ENCODE measurements at places on chromosomes 1 and 21. TPM values are rescaled to one million over a fixed set of nuclear protein-coding genes. Genes with fewer than 3 reads are reported as not detected.

- H3K4me3 ChIP-seq: no peak overlapping the region
- H3K4me1 ChIP-seq: no peaks in the 10 kb centered on the region
- no peak for DNase-seq
- H3K27me3 ChIP-seq: peaks cover under 1% of the 10 kb centered on the region
These were observed 8.7 kb upstream of the RAB4A start for GRCh38 chr1:229262239-229262638.

DNA sequence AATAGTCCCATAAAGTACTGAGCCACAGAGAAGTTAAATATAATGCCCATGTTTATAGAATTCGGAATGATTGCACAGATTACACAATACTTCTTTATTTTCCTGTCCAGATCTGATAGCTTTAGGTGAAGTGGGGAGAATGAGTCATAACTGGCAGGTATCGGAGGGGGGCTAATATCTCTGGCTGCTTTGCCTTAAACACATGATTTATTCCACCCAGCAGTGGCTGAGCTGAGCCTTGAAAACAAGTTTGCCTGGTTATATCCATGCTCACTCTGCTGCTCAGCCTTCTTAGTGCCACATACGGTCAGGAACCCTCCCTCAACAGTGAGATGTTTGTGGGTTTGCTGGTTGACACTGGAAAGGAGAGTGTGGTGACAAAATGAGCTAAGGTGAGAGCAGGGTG, 119.7 kb upstream of the ZNF648 start:
- no peak for DNase-seq
- peaks cover 8% of the 10 kb centered on the region for H3K4me1 ChIP-seq
- no peak overlapping the region for H3K4me3 ChIP-seq
- peaks cover 4% of the 10 kb centered on the region for H3K27me3 ChIP-seq
- H3K27ac ChIP-seq: no peak overlapping the region

DNA sequence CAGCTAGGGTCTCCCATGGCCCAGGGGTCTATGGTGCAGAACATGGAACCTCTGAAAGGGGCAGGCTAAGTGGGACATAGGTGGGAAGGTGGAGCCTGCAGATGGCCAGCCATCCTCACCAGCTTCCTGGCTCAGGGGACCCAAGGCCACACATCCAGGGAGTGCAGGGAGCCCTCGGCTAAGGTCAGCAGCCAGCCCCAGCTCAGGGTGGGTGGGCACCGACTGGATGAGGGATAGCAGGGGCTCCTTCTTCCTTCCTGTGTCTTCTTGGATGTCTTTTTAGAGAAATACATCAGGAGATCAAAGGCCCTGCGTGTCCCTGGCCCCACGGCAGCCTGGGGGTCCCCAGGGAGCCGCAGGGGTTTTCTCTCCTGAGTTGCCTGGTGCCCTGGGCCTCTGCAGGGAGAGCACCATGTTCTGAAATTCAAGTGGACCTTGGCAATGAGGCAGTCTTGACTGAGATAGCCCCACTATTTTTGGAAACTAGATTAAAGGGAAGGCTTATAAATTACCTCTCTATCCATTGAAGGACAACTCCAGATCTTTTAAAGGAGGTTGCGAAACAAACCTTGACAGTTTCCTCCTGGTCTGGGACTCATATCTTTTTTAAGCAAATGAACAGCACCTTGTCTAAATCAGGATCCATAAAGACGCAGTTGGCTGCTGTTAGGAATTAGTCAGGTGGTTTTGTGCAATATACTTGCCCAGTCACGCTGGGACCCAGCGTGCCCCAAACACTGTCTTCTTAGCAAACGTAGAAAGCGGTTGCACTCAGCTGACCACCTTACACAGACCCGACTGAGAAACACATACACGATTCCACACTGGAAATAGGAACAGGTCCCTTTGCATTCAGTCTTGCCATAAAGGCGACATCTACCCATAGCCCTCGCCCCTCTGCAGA, 242.3 kb downstream of the TOMM20 start:
- peaks cover 4% of the 10 kb centered on the region for H3K4me1 ChIP-seq
- H3K27me3 ChIP-seq: no peaks in the 10 kb centered on the region
- no peak for DNase-seq
- H3K27ac ChIP-seq: no peak overlapping the region

DNA sequence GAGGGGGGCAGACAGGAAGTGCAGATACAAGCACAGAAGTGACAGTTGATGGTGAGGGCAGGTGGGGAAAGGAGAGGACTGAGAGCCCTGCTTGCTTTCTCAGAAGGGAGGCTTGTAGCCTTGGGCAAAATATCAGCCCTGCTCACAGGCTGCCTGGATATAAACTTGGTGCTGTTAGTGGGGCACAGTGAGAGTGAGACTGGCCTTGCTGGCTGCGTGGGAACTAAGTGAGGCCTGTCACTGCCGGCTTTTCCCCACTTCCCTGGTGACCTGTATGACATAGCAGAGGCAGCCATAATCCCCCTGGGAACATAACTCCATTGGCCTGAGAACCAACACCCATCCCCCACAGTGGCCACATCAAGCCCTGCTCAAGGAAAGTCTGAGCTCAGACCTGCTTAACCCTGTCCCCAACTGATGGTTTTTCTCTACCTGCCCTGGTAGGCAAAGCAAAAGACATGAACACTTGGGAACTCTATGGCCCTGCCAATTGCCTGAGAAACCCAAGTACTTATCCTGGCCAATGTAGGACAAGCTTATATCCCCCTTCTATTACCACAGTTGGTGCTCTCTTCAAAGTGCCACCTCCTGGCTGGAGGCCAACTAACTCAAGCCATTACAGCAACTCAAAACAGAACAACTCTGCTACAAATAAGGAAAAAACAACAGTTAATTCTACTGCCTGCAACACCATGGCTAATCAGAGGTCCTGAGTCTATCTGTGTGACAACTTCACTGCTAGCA, 472.7 kb downstream of the PLPP3 start:
- no peaks in the 10 kb centered on the region for H3K36me3 ChIP-seq
- no peaks in the 10 kb centered on the region for H3K4me1 ChIP-seq
- H3K27me3 ChIP-seq: no peaks in the 10 kb centered on the region
- no peak for DNase-seq
- no peak overlapping the region for H3K27ac ChIP-seq

GRCh38 chr1:27455139-27455811, 34.7 kb downstream of the WASF2 start:
- H3K27me3 ChIP-seq: no peaks in the 10 kb centered on the region
- H3K27ac ChIP-seq: no peak overlapping the region
- DNase-seq: no peak
- H3K36me3 ChIP-seq: no peaks in the 10 kb centered on the region
- H3K4me3 ChIP-seq: no peak overlapping the region

- H3K36me3 ChIP-seq: no peaks in the 10 kb centered on the region
- H3K27me3 ChIP-seq: peaks cover 24% of the 10 kb centered on the region
- DNase-seq: no peak
- no peak overlapping the region for H3K27ac ChIP-seq
These were observed 16.0 kb upstream of the SLC2A7 start for GRCh38 chr1:9042272-9042671.

- DNase-seq: no peak
- no peak overlapping the region for H3K4me3 ChIP-seq
- no peaks in the 10 kb centered on the region for H3K36me3 ChIP-seq
- no peak overlapping the region for H3K27ac ChIP-seq
- no peaks in the 10 kb centered on the region for H3K4me1 ChIP-seq
- no peaks in the 10 kb centered on the region for H3K27me3 ChIP-seq
These were observed 650.3 kb upstream of the NR5A2 start for GRCh38 chr1:199377211-199377610.

DNA sequence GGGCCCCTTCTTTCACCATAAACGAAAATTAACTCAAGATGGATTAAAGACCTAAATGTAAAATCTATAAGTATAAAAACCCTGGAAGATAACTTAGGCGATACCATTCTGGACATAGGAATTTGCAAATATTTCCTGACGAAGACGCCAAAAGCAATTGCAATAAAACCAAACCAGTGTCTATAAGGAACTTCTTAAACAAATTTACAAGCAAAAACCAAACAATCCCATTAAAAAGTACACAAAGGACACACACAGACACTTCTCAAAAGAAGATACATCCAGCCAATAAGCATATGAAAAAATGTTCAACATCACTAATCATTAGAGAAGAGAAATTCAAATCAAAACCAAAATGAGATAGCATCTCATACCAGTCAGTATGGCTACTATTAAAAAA, 78.8 kb upstream of the C1orf105 start:
- H3K4me1 ChIP-seq: peaks cover 24% of the 10 kb centered on the region
- H3K27ac ChIP-seq: no peak overlapping the region
- H3K27me3 ChIP-seq: no peaks in the 10 kb centered on the region
- no peak for DNase-seq
- no peak overlapping the region for H3K4me3 ChIP-seq

GRCh38 chr1:162347281-162347680, 29.4 kb downstream of the SPATA46 start:
- H3K36me3 ChIP-seq: no peaks in the 10 kb centered on the region
- H3K4me3 ChIP-seq: no peak overlapping the region
- DNase-seq: no peak
- H3K27me3 ChIP-seq: no peaks in the 10 kb centered on the region

Gene GBP5
- 0.79 TPM for total RNA-seq

Gene PRR9
- total RNA-seq: 0.52 TPM

Gene ILDR2
- 9.3 TPM for total RNA-seq
